ENCODE measurements at places on chromosomes 12 and 14. TPM values are rescaled to one million over a fixed set of nuclear protein-coding genes. Genes with fewer than 3 reads are reported as not detected.

DNA sequence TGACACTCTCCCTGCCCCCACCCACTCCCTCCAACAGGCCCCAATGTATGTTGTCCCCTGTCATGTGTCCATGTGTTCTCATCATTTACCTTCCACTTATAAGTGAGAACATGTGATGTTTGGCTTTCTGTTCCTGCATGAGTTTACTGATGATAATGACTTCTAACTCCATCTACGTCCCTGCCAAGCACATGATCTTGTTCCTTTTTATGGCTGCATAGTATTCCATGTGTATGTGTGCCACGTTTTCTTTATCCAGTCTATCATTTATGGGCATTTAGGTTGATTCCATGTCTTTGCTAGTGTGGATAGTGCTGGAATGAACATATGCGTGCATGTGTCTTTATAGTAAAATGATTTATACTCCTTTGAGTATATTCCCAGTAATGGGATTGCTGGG is 100.0 kb upstream of the LHX5 start:
- no peak for DNase-seq

- no peak for DNase-seq
Observed at GRCh38 chr14:68547305-68548193, 245.3 kb downstream of the ZFP36L1 start.

DNA sequence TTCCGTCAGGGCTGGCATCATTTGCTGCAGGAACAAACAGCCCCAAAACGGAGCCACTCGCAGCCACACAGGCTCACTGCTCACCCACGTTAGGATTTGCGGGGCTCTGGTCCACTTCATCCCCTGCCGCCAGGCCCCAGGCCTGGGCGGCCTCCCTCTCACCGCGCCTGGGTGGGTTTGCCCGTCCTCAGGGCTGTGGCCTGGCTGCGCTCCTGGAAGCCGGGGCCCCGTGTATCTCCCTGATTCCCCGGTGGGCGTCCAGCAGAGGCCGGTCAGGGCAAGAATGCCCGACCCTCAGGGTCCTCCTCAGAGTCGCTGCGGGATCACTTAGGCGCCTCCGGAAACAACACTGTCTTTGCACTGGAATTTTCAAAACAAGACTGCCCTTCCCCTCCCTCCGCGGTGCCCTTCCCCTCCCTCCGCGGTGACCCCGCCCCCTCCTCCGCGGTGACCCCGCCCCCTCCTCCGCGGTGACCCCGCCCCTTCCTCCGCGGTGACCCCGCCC is 15.7 kb upstream of the FBRSL1 start:
- no peak for DNase-seq

GRCh38 chr14:87888136-87888999 is 104.6 kb downstream of the GALC start:
- DNase-seq = peak; percentile 28

GRCh38 chr12:4796694-4797482 is 76.7 kb downstream of the GALNT8 start:
- no peak for DNase-seq

- DNase-seq = no peak
Observed at GRCh38 chr14:41303506-41303905, 303.2 kb upstream of the LRFN5 start.

GRCh38 chr14:81120501-81120900 is 100.3 kb downstream of the GTF2A1 start:
- DNase-seq = no peak

DNA sequence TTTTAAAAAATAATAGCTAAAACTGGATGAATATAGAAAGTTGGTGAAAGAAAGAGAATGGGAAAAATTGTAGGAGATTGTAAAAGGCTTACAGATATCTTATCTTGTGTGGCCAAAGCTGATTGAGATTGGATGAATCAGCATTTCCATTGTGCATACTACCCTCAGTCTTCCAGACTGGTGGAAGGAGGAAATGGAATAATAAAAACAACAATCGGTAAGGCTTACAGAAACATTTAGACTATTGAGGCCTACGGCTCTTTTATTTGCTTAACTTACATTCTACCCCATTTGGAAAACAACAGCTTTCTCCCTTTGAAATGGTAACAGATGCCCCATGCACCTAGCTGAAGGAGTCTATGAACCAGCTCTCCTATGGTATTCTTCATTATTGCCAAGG is 129.8 kb downstream of the PTPRB start:
- no peak for DNase-seq

DNA sequence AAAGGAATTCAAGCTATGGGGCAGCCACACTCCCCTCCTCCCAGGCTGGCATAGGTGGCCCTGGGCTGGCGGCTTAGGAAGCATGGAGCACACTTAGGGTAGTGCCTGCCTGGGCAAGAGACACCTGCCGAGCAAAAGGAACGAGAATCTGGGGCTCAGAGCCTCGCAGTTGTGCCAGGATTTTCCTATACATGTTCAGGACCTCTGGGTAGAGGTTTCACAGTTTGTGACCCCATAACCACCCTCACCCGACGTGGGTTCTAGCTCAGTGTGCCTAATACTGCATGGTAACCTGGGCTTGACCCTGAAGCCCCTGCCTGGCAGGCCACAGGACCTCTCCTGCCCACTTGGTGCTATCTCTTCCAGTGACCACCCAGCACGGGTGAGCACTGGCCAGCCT is 99.5 kb downstream of the FBXL14 start:
- no peak for DNase-seq

GRCh38 chr12:3752741-3753486 is at the start of gene CRACR2A:
Gene CRACR2A, minus strand, starts transcription at chr12:3753109. Its CDS starts 56,110 bp downstream, at chr12:3696999.
- DNase-seq = peak; percentile 85

- DNase-seq = peak; percentile 33
Observed at GRCh38 chr14:70188659-70189455, at the start of gene SLC8A3. Gene SLC8A3, minus strand, starts transcription at chr14:70188951. Its CDS starts 20,529 bp downstream, at chr14:70168422.

DNA sequence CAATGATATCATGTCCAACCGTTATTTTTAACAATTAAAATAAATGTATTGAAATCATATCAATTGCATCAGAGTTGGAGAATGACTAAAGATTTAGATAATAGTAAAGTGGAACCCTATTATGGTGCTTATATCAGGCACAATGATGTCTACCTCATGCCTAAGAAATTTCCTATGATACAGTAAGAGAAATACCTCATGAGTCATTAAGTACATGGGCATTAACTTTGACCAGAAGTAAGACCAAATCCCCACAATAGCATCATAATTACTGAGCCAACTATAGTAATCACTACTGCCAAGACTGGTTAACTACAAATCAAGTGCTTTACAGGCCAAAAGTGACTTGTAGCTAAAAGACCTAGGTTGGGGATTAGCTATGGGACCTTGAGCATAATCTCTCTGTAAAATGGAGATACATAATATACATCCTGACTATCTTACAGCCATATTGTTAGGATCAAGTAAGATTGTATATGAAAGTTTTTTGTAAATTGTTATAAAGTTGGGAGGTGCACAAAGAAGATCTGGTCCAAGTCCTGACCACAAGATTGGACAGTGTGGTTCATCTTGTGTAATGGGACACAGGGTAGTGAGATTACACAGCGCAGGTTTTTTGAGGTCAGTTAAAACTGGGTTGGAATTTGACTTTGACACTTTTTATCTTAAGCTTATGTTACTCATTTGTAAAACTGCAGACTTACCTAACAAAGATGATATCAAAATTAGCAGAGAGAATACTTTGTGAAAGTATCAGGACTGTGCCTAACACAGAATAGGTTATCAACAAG is 60.5 kb downstream of the ERGIC2 start:
- no peak for DNase-seq

- DNase-seq = no peak
Observed at GRCh38 chr12:114266536-114266935, 139.4 kb downstream of the TBX5 start.

DNA sequence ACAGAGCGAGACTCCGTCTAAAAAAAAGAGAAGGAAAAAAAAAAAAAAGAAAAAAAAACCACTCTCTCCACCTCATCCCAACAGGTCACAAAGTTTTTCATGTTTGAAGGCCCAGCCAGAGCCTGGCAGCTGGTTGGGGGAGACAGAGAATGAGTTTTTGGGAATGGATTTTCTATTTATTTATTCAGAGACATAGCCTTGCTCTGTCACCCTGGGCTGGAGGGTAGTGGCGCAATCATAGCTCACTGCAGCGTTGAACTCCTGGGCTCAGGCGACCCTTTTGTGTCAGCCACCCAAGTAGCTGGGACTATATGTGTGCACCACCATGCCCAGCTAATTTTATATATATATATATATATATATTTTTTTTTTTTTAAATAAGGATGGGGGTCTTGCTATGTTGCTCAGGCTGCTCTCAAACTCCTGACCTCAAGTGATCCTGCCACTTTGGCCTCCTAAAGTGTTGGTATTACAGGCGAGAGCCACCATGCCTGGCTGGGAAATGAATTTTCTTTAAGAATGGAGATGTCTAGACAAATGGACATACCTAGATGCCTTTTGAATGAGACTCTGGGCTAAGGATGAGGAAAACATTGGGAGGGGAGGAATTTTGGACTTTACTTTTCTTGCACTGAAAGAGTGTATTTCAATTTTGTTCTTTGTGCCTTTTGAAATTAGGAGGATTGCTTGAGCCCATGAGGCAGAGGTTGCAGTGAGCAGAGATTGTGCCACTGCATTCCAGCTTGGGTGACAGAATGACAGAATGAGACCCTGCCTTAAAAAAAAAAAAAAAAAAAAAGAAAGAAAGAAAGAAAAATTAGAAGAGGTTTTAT is 16.9 kb upstream of the PPP1R1A start:
- DNase-seq = no peak

- no peak for DNase-seq
Observed at GRCh38 chr14:105080161-105080560, 14.9 kb upstream of the GPR132 start.

- no peak for DNase-seq
Observed at GRCh38 chr14:91205459-91205858, 39.0 kb downstream of the GPR68 start.

GRCh38 chr12:119631930-119632678 is 35.8 kb upstream of the PRKAB1 start:
- DNase-seq = no peak

DNA sequence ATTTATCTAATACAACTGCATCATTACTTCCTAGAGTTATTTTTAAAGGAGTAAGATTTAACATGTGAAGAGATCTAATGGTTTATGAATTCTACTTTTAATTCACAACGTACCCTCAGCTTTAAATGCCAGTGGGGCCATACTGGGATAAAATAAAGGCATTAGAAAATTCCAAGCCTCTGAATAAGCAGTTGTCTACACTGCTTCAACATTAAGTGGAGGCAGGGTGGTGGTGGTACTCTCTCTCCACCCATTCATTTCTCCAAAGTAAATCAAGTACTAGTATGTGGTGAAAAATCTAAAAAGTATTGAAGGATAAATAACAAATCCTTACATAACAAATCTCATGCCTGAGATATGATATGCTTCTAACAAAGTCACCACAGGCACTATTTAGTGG is 52.4 kb downstream of the FERMT2 start:
- no peak for DNase-seq

DNA sequence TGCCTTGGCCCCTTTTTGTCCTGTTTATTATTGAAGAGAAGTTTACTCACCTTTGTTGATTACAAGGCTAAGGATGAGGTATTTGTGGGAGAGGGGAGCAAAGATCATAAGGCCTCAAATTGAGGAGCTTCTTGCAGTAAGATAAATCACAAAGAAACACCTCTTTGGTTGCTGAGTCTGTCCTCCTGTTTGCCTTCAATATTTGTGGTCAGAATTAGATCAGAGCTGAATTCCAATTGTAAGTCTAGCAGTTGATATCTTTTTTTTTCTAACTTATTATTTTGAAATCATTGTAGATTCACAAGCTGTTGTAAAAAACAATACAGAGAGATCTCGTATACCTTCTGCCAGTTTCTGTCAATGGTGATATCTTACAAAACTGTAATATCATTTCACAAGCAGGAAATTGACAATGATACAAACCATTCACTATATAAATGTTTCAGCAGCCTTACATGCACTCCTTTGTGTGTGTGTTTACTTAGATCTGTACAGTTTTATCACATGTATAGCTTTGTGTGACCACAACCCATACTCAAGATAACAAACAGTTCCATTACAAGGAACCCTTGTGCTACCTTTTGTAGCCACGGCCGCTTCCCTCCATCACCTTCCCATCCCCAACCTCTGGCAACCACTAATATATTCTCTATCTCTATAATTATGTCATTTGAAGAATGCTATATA is 97.4 kb downstream of the KICS2 start:
- DNase-seq = no peak

- peak; percentile 83 for DNase-seq
Observed at GRCh38 chr14:95519699-95520098, 3.2 kb upstream of the SYNE3 start.

DNA sequence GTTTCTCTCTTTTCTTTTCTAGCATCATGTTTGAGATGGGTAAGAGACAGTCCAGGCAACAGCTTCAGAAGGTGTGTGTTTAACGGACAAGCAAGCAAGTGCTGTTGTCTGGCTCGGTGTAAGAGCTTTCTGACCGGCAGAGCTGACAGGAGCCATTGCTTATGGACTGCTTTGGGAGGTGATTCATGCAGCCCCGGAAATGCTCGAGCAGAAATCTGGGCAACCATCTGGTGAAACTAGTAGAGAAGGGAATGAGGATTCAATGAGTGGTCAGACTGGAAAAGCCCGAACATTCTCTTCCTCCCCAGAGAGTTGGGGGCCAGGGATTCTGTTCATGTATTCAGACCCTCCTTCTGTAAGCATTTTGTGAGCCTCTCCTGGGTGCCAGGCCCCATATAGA is 24.4 kb downstream of the TUNAR start:
- DNase-seq = no peak

DNA sequence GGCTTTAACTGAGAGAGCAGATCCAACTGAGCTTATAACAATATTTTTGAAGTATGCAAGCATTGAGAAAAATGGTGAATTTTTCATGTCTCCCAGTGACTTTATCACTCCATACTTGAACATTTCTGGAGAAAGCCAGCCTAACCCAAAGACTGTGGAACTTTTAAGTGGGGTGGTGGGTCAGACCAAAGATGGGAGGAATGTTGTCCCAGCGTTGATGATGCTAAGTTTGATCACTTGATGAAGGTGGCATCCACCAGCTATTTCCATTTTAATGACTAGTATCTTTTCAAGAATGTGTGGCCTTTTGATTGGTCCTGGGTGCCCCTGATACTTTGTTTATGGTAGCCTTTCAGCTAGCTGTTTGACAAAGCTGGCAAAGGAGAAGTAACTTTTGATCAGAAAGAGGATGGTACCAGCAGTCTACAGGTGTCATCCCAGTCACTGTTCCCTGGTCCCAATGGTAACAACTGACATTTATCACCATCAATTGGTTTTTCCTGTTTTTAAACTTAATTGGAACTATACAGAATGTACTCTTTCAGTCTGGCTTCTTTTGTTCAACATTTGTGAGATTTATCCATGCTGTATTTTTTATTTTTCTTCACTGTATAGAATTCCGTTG is 14.2 kb downstream of the SINHCAF start:
- DNase-seq = no peak

TOMM20L gene
- not detected for total RNA-seq

NRL gene
- 0.77 TPM for total RNA-seq

RNASE7 gene
- total RNA-seq = not detected

GPD1 gene
- 33.9 TPM for total RNA-seq

OTX2 gene
- total RNA-seq = not detected
